ENCODE measurements at places on chromosomes 4 and X.

DNA sequence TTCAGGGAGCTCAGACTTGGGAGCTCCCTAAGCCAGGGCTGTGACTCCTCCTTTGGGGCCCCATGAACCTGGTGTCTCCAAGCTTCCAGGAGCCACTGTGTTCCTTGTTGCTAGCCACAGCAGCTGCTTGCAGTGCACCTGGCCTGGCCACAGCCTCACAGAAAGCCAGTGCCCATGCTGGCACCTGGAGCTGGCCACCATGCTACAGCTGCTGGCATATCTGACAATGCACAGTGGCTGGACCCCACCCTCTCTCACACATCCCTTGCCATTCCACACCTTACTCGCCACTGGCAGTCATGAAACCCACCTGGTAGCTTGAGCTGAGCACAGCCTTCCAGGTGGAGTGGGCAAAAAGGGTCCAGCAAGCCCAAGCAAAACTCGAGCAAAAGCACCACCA, 441.7 kb downstream of the ARAP2 start:
- no peak for DNase-seq

DNA sequence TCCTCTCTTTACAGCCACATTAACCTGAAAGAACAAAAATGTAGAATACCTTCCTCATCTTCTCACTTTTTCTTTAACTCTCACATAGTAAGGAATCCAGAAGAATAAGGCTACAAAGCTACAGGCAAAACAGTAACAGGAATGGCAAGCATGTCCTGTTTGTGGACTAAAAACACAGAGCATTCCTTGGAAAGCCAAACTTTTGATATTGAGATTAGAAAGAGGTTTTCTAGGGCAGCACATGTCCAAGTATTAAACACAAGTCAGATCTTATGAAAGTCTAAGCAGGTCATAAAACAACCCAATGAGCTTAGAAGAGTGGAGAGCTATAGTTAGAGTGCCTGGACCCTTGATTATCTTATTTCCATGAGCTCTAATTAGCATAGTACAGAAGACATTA, 58.2 kb upstream of the FAM9C start:
- DNase-seq, result no peak

DNA sequence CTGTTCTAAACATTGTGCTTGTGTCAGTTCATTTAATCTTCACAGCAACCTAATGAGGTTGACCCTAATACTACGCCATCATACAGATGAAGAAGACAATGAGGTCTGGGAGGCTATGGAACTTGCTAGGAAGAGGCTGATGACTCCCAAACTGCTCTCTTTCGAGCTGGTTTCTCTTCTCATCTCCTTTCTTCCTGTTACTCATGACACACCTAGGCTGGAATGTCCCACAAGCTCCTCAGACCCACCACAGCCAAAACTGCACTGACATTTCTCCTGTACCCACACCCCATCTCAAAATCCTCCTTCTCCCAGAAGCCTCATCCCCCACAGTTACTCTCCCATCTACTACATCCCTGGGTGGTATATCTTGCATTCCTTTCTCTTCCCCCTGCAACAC, 27.4 kb upstream of the PJA1 start:
- no peak for DNase-seq

DNA sequence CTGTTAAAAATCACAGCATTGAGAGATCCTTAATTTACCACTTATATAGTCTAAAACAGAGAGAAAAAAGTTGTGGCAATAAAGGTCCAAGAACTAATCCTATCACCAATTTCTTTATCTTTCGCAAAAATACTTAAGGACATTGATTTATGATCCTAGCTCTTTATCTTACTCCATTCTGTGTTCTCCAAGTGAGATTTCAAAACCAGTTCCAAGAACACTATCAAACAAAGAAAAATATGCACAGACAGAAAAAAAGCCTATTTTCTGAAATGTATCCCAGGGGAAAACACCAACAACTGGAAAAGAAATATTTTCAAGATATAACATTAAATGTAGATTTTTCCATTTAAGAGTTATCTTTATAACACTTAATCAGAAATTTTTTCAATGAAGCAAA, 172.8 kb downstream of the APBB2 start:
- no peak for DNase-seq

DNA sequence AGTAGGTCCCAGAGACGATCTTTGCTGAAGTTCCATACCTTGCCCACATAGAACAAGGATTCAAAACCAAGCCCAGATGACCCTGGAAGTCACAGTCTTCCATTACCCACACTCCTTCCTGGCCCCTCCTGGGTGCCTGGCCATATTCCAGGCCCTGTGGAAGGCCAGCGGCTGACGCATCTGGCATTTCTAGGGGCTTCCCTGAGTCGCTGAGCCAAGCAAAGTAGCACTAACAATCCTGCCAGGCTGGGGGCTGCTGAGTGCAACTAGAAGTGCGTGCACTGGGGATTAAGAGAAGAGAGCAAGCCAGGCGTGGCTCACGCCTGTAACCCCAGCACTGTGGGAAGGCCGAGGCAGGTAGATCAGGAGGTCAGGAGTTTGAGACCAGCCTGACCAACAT, 175.2 kb upstream of the CPEB2 start:
- no peak for DNase-seq

- no peak for DNase-seq
Observed at GRCh38 chrX:20988118-20988517, 386.1 kb upstream of the CNKSR2 start.

DNA sequence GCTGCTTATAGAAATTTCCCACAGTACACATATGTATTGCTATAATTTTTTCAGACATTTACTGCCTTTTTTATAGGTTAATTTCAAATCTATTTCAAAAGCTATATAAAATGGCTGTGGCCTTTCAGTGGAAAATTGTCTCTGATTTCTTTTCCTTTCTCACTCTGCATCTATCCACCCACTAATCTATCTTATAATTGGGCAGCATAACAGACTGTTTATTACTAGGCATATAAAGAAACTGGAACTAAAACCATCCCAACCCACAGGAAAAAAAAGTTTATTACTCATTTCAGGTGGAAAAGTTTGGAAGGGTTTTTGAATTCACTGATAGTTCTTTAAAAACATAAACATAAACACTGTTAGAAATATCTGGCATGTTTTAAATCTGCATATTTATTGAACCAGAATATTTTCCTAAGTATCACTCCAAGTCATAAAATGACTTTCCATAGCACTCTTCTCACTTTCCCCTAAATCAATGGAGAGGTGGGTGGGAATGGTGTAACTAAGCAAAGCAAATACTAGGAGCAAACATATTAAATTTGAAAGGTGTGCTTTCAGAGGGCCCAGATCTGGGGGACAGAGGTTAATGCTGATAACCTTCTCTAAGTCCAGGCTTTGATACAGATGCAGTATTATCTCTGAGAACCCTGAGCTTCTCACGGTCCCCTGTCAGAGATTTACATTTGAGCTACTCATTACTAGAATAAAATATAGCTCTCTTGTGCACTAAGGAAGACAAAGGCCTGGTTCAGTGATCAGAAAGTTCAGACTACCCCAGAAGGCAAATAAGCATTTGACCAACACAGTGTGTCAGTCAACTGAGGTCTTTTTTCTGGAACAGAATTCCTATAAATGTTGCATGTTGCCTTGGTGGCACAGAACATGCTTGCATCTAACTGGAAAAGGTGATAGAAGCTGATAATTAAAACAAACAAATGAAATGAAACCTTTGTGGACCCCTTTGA, 328.3 kb downstream of the UNC5C start:
- no peak for DNase-seq

DNA sequence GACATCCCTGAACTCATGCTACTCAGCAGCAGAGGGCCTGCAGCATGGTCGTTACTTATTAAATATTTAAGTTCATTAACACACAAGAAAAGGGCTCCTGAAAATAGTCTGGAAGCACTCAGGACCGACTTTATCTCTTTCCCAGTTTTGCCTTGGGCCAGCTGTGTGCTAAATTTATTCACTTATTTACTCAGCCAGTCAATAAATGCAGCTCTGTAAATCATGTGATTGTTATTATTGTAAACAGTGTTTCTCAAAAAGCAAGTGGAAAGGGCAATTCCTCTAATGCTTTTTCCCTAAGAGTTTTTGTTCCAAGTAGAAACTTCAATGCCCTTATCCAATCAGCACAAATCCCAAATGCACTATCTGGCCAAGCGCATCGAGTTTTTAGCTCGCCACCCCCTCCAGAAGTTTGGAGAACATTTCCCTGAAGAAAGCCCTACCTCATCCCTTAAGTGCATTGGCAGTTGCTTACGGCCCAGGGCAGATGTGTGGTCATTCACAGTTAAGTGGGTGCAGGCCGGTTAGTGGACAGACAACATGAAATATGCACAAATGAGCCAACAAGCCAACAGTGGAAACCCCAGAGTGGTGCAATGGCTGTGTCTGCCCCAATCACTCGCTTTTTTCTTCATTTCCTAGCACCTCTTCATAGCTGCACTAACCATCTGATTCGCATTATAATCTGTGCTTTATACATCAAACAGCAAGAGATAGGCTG, 125.8 kb downstream of the SMIM20 start:
- DNase-seq, result no peak

GRCh38 chrX:41351923-41352322, 18.0 kb downstream of the DDX3X start:
- DNase-seq, result no peak

DNA sequence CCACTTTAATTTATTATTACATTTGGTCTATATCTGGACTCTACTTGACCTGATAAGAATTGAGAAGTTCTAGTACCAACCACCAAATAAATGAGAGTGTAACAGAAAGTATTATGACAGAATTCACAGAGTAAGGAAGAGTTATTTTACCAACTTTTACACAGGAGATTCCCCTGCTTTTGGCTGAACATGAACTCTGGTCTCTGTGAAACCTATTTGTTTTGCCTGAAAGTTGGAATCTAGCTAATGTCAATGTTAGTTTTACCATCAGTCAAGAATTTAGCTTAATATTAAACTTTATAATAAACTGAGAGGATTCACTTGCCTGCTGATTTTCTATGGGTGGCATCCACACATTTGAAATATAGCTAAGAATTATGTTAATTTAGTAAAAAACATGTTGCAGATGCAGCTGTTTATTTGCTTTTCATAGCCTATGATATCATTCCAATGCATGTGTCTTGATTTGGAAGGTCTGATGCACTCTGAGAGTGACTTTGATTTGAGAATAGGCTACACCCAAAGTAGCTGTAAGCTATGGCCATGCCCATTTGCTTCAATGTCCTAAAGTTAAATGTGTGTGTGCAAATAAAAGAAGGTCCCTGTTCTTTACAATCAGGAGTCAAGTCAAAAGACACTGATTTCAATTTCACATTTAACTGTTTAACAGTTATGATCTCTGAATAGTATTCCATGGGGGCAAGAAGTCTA, 150.9 kb upstream of the RASGEF1B start:
- no peak for DNase-seq

DNA sequence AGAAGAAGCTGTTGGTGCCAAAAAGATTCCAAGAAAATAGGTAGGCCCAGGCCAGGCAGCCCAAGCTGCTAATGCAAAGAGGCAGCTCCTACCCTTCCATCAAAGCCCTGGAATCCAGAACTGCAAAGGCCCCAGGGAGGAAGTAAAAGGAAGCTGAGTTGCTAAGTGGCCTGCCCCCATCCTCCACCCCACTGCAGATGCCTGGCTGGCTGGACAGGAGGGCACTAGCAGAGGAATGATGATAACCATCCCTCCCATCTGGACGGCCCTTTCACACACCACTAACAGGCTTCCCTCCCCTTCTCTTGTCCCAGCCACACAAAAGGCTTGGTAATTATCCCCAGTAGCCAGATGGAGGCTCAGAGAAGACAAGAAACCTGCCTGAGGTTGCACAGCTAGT, 32.4 kb upstream of the PJA1 start:
- DNase-seq, result no peak

DNA sequence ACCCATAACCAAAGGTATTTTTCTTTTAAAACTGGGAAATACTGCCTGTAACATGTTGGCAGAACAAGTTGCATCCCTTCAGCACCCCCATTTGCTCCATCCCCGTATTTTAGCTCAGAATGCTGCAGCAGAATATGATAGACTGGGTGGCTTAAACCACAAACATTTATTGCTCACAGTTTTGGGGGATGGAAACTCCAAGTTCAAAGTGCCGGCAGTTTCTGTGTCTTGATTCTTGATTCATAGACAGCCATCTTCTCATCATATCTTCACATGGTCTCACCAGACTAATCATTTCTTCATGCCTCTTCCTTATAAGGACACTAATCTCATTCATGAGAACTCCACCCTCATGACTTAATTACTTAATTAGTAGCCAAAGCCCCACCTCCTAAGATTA, 10.5 kb upstream of the INPP4B start:
- DNase-seq, result no peak

DNA sequence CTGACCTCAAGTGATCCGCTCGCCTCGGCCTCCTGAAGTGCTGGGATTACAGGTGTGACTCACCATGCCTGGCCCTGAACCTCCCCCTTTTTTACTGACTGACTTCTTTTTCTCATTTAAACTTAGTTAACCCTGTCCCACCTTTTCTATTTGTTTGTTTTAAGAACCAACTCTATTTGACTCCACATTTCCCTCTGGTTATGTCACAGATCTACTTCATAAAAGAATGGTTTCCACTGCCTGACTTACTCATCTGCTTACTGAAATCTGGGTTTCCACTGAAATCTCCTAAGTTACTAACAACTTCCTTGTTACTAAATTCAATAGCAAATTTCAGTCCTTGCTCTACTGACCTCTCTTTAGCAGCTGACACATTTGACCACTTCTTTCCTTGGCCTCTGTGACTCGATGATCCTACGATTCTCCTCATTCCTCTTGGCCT, 28.0 kb upstream of the NSUN7 start:
- DNase-seq, result no peak

DNA sequence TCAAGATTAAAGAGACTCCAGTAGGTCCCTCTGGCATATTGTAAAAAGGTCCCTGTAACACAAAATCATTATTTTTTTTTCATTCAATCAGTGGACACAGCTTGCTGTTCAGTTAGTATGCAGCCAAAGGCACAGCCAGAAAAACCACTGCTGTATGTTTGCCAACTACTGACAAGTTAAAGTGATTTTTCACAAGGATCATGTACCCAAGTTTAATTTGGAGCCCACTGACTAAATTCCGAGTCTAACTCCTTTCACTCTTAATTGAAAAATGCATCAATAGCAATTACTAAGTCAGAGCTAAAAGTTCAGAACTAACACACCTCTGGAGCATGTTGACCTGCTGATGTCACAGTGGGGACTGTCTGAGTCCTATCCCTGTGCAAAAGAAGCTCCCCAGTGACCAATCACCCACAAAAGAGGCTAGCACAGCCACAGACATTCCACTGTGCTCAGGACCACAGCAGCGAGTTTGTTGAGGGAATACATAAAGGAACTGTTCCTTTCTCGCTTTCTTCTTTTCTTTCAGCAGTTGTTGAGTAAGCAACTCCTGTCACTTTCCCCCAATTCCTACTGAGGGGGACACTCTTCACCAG, 60.4 kb downstream of the STX18 start:
- no peak for DNase-seq

- no peak for DNase-seq
Observed at GRCh38 chrX:23557070-23557469, 110.2 kb upstream of the PRDX4 start.

DNA sequence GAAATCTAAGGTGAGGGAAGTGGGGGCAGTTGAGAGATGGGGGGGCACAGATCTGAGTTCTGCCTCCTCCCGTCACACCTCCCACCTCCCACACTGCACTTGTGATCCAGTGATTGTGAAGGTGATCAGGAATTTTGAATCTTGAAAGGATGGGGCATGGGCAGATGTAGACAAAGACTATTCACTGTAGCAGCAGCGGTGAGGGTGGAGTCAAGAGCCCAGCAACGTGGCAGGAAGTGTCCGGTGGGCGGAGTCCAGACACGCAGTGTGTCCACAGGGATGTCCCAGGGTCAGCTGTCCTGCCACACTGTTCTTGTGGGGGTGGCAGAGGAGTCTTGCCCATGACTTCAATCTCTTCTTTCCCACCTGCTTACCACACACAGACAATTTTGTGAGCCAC, 330.5 kb upstream of the GALNT7 start:
- no peak for DNase-seq
